Activated CD4-positive, alpha-beta memory T cell treated with anti-CD3 and anti-CD28 coated beads, Interleukin-2, amount 10 ng/mL, durations not matched to agents 7 days and 5 days (primary cell): ENCODE measurements at places on chromosomes 16 and 17.

DNA sequence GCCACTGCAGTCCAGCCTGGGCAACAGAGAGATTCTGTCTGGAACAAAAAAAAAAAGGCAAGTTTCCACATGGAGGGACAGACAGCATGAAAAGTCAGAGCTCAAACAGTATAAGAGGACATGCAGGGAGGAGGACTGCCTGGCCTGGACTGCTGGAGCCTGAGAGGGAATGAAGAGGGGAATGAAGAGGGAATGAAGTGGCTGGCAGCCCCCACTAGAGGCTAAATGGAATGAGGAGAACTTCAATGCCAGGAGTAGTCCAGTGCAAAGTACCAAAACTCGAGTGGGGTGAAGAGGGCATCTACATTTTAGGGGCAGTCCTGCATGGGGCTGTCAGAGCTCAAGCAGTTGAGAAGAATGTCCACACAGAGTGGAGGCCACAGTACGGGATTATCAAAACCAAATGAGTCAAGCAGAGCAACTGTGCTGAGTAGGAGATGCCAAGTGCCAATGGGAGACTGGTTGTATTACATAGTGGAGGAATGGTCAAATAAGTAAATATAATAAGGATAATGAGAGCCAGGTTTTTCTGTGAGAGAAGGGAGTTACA is 22.9 kb downstream of the IKZF3 start:
- no peak for DNase-seq
- peaks cover 44% of the 10 kb centered on the region for H3K36me3 ChIP-seq
- no peak overlapping the region for H3K27ac ChIP-seq
- H3K27me3 ChIP-seq = no peaks in the 10 kb centered on the region
- peaks cover 30% of the 10 kb centered on the region for H3K4me1 ChIP-seq

DNA sequence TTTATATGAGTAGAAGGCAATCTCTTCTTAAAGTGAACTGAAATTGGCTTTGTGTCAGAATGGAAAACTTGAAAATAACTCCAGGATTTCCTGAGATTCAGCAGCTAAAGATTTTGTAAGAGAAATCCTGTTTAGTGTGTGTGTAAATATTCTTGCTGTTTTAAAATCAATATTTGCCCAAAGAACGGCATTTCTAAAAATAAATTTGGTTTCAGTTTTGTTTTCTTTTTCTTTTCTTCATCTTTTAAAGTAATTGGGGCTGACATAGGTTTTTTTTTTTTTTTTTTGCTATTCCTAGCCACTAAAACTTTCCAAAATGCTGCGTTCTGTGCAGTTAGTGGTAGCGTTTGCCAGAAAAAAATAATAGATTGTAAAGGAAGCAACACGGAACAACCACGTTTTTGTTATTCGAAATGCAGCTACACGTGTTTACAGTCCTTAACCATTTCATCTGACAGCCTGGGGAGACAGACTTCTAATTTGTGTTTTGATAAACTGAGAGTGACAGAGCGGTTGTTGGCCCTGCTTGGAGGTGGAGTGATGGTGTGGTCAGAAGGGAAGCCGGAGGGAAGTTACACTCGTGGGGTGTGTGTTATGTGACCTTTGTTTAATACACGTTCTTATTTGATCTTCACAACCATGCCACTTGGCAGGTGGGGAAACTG is 21.6 kb upstream of the SMPD3 start:
- DNase-seq = peak; percentile 26
- peak overlapping the region; percentile 53 for H3K27ac ChIP-seq
- H3K4me1 ChIP-seq = peaks cover 33% of the 10 kb centered on the region
- H3K27me3 ChIP-seq = peaks cover 8% of the 10 kb centered on the region

- DNase-seq = no peak
- H3K27ac ChIP-seq = no peak overlapping the region
- no peaks in the 10 kb centered on the region for H3K27me3 ChIP-seq
- H3K4me3 ChIP-seq = no peak overlapping the region
These were observed 72.1 kb upstream of the HAS3 start for GRCh38 chr16:69033151-69033949.

GRCh38 chr16:27097800-27098230 is 31.1 kb downstream of the C16orf82 start:
- no peaks in the 10 kb centered on the region for H3K36me3 ChIP-seq
- no peak overlapping the region for H3K4me3 ChIP-seq
- H3K4me1 ChIP-seq = no peaks in the 10 kb centered on the region
- peaks cover 21% of the 10 kb centered on the region for H3K27me3 ChIP-seq

DNA sequence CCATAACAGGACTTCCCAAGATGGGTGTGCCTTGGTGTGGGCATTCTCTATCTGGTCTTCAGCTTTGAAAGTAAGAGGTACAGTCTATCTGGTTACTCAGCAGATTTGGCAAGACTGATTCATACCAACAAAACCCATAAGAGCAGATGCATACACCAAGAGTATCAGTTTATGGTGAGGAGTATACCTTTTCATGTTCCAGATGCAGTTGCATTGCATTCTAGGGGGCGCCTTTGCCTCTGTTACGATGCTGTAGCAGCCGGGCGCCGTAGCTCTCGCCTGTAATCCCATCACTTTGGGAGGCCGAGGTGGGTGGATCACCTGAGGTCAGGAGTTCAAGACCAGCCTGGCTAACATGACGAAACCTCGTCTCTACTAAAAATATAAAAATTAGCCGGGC is 31.1 kb upstream of the CARMIL2 start:
- H3K36me3 ChIP-seq = peaks cover 41% of the 10 kb centered on the region
- H3K4me1 ChIP-seq = peaks cover 3% of the 10 kb centered on the region
- no peaks in the 10 kb centered on the region for H3K27me3 ChIP-seq

GRCh38 chr17:76345377-76345974 is 8.2 kb downstream of the PRPSAP1 start:
- DNase-seq = no peak
- H3K4me3 ChIP-seq = no peak overlapping the region
- H3K27me3 ChIP-seq = no peaks in the 10 kb centered on the region
- peaks cover 37% of the 10 kb centered on the region for H3K36me3 ChIP-seq

DNA sequence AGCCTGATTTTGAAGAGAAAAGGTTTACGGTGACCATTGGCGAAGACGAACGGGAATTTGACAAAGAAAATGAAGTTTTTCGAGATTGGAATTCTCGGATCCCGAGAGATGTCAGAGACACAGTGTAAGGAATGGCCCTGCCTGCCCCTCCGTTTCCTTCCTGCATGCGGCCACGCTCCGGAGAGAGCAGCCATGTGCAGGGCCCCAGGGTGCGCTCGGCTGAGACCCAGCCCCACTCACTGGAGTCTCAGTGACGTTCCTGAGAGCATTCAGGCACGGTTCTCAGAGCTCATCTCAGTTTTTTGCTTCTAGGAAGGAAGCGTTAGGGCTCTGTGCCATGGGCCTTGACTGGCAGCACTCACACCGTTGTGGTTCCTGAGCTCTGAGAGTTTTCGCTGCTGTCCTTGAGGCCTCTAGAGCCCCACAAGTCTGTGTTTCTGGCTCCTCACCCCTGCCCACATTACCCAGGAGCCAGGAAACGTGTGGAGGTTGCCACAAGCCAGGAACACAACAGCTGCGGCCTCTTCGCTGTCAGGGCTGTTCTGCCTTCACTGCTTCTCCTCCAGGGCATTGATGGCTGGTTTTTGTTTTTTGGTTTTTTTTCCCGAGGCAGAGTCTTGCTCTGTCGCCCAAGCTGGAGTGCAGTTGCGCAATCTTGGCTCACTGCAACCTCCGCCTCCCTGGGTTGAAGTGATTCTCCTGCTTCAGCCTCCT is 29.8 kb downstream of the ZC3H18 start:
- H3K4me3 ChIP-seq = no peak overlapping the region
- no peak for DNase-seq
- no peak overlapping the region for H3K27ac ChIP-seq
- peaks cover 45% of the 10 kb centered on the region for H3K36me3 ChIP-seq
- H3K4me1 ChIP-seq = peaks cover 18% of the 10 kb centered on the region
- H3K27me3 ChIP-seq = no peaks in the 10 kb centered on the region

DNA sequence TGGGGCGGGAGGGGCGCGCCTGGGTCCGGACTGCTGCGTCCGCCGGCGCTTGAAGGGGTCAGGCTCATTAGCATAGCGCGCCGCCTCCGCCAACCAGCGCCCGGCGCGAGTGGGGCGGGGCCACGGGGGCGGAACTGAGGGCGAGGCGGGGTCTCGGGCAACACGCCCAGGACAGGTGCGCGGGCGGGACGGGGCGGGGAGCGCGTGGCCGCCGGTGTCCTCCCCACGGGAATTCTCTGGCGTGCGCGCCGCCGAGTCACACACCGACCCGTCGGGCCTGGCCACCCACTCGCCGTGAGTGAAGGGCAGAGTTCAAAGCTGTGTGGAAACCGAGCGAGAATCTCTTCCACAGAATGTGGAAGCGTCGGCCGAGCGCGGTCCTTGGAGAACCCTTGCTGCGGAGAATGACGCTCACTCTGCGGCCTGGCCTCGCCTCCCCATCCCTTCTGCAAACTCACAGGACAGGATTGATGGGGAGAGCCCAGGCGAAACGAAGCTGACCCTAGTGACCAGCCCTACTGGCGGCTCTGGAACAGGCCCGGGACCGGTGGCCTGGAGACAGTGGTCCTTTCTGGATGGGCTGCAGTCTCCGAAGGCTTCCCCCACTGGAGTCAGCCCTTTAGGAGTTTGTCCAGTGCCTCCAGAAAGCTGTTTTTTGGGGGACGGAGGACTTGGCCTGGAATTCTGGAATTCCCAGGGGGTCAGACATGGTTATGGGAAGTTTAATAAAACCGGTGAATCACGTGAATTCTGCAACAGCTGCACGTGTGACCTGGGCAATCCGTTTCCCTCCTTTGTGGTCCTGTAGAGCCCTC is at the start of gene SNAI3:
TSS of gene SNAI3 (minus strand) at position 69 of the 815 bp plus-strand sequence. CDS start 101 bp downstream, outside the sequence.
- H3K27me3 ChIP-seq = no peaks in the 10 kb centered on the region
- H3K4me1 ChIP-seq = peaks cover 59% of the 10 kb centered on the region
- DNase-seq = peak; percentile 90

DNA sequence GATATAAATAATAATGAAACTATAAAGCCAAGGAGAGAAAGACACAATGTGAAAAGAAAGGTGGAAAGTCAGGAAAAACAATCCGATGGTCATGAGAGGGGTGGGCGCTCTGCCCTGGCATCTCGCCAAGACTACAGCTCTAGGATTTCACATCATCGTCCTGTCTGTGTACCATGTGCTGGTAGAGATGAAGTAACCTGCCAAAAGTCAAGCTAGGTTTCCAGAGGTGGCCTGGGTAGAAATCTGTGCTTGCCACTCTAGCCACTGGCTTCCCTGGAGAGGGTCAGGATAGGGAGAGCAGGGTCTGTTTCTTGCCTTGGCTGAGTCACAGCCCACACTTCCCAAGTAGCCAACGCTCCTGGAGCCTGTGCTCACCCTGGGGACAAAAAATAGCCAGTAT is 31.0 kb upstream of the TRAP1 start:
- H3K4me3 ChIP-seq = no peak overlapping the region
- H3K4me1 ChIP-seq = peaks cover 12% of the 10 kb centered on the region
- no peak overlapping the region for H3K27ac ChIP-seq
- no peak for DNase-seq
- H3K36me3 ChIP-seq = peaks cover 57% of the 10 kb centered on the region
- no peaks in the 10 kb centered on the region for H3K27me3 ChIP-seq

- H3K4me1 ChIP-seq = peaks cover 28% of the 10 kb centered on the region
- H3K4me3 ChIP-seq = no peak overlapping the region
- H3K36me3 ChIP-seq = no peaks in the 10 kb centered on the region
- DNase-seq = no peak
These were observed 4.1 kb upstream of the TNFRSF13B start for GRCh38 chr17:16975744-16976625.

- H3K4me1 ChIP-seq = no peaks in the 10 kb centered on the region
- peaks cover 8% of the 10 kb centered on the region for H3K27me3 ChIP-seq
- H3K4me3 ChIP-seq = no peak overlapping the region
These were observed 229.0 kb upstream of the NLRP1 start for GRCh38 chr17:5813357-5813756.

DNA sequence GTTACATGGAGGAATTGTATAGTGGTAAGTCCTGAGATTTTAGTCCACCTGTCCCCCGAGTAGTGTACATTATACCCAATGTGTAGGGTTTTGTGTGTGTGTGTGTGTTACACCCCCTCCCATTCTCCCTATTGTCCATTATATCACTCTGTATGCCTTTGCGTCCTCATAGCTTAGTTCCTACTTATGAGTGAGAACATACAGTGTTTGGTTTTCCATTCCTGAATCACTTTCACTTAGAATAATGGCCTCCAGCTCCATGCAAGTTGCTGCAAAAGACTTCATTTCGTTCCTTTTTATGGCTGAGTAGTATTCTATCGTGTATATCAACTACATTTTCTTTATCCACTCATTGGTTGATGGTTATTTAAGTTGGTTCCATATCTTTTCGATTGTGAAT is 635 bp upstream of the FA2H start:
- H3K4me3 ChIP-seq = no peak overlapping the region
- no peaks in the 10 kb centered on the region for H3K36me3 ChIP-seq
- peaks cover 35% of the 10 kb centered on the region for H3K27me3 ChIP-seq

DNA sequence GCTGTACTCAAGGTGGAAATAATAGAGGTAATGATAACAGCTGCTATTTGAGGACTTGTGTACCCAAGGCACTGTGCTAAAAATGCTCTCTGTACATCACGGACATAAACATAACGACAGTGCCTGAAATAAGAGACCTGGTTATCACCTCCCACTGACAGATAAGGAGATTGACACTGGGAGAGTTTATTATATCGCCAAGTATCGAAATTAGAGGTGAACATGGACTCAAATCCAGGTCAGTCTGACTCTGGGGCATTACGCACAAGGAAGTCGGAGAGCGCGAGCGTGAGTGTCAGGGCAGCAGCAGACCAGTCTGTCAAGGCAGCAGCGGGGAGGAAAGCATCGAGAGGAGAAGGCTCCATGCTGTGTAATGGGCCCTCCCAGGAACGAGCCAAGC is 57.1 kb downstream of the GOSR1 start:
- H3K27me3 ChIP-seq = no peaks in the 10 kb centered on the region
- no peak overlapping the region for H3K27ac ChIP-seq
- no peaks in the 10 kb centered on the region for H3K4me1 ChIP-seq
- DNase-seq = no peak
- no peaks in the 10 kb centered on the region for H3K36me3 ChIP-seq

- no peaks in the 10 kb centered on the region for H3K36me3 ChIP-seq
- peaks cover 11% of the 10 kb centered on the region for H3K27me3 ChIP-seq
- peak; percentile 87 for DNase-seq
- peaks cover 27% of the 10 kb centered on the region for H3K4me1 ChIP-seq
These were observed 44.3 kb downstream of the TBC1D16 start for GRCh38 chr17:79991140-79991923.

GRCh38 chr17:61129267-61130254 is 270.1 kb upstream of the TBX2 start:
- no peak overlapping the region for H3K4me3 ChIP-seq
- no peak for DNase-seq
- no peaks in the 10 kb centered on the region for H3K36me3 ChIP-seq
- H3K27me3 ChIP-seq = no peaks in the 10 kb centered on the region
- no peak overlapping the region for H3K27ac ChIP-seq

- H3K27ac ChIP-seq = peak overlapping the region; percentile 83
- peak overlapping the region; percentile 9 for H3K4me3 ChIP-seq
- H3K27me3 ChIP-seq = no peaks in the 10 kb centered on the region
- peak; percentile 75 for DNase-seq
These were observed 167.5 kb downstream of the UTP18 start for GRCh38 chr17:51427856-51428255.

- H3K4me3 ChIP-seq = peak overlapping the region; percentile 86
- H3K27ac ChIP-seq = peak overlapping the region; percentile 100
- peak; percentile 69 for DNase-seq
- H3K27me3 ChIP-seq = no peaks in the 10 kb centered on the region
These were observed 3.3 kb upstream of the SLFN12L start for GRCh38 chr17:35540589-35541404.
